ENCODE measurements at places on chromosomes 1 and 21.

DNA sequence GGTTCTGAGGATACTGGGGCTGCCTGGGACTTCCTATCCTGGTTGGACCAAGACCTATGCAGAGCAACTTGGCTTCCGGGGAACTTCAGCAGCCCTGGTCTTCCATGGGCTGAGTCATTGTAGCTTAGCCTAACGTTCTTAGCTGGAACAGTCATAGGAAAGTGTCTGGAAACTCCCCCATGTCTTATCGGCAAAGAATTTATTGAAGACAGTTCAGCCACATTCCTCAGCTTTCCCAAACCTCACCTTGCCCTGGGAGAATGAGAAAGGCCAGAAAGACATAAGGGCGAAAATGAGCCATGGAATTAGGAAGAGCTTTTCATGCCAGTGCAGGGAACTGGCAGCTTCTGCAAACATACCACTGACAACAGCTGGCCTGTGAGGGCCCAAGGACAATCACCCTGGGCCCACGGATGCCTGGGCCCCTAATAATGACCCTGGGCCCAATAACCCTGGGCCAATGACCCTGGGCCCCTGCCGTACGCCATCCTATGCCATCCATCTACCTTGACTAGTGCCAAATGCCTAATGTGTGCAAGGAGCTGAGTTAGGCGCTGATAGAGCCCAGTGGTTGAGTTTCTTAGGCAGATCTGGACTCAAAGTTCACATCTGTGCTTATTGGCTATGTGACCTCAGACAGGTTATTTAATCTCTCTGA lies 114.4 kb upstream of the GADD45A start:
- no peak for DNase-seq

DNA sequence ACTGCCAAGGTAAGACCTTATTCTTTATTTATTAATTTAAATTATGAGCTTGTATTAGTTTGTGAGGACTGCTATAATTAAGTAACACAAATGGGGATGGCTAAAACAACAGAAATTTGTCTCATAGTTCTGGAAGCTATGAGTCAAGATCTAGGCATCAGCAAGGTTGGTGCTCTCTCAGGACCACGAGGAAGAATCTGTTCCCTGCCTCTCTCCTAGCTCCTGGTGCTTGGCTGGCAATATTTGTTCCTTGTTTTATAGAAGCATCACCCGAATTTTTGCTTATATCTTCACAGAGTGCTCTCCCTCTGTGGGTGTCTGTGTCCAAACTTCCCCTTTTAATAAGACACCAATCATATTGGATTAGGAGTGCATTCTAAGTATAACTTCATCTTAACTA lies 41.4 kb upstream of the CCDC190 start:
- no peak for DNase-seq

DNA sequence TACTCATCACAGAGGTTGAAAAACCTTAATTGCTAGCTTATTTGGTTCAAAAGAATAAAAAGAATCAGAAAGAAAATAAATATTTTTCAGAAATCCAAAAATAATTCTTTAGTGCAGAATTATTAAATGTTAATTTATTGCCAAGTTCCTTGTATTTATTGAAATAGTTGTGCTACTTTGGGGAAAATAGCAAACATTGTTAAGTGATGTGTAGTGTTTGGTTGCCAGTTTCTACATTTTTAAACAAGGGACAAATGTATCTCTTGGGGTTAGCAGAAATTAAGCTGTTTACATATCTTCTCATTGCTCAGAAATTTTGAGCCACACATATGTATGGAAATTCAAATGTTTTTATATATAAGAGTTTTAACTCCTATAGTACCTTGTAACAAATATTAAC lies 775.0 kb downstream of the USP25 start:
- DNase-seq = no peak

GRCh38 chr1:165884690-165885304 lies 57.4 kb downstream of the UCK2 start:
- no peak for DNase-seq

- no peak for DNase-seq
These were observed 46.1 kb downstream of the KDM1A start for GRCh38 chr1:23065385-23065784.

- no peak for DNase-seq
These were observed 216.2 kb downstream of the SDCCAG8 start for GRCh38 chr1:243471754-243472745.
